ENCODE measurements at places on chromosomes 1 and 21. TPM values are rescaled to one million over a fixed set of nuclear protein-coding genes. Genes with fewer than 3 reads are reported as not detected.

The ACTN2 gene
- total RNA-seq = 660 TPM

The SIK1 gene
- 3.1 TPM for total RNA-seq

The KRTAP8-1 gene
- not detected for total RNA-seq

The IQGAP3 gene
- 3.7 TPM for total RNA-seq

Measured in skeletal muscle tissue (tissue), 5 donors.